ENCODE measurements at places on chromosomes 5 and 9.

GRCh38 chr9:136386018-136386417, 12.5 kb upstream of the CARD9 start:
- no peak for DNase-seq

- DNase-seq = no peak
These were observed 2016.6 kb downstream of the MAT2B start for GRCh38 chr5:165521816-165522610.

- no peak for DNase-seq
These were observed 12.4 kb downstream of the DOCK2 start for GRCh38 chr5:169649486-169649885.

- DNase-seq = no peak
These were observed 141.7 kb upstream of the ABCA1 start for GRCh38 chr9:105069696-105070095.

DNA sequence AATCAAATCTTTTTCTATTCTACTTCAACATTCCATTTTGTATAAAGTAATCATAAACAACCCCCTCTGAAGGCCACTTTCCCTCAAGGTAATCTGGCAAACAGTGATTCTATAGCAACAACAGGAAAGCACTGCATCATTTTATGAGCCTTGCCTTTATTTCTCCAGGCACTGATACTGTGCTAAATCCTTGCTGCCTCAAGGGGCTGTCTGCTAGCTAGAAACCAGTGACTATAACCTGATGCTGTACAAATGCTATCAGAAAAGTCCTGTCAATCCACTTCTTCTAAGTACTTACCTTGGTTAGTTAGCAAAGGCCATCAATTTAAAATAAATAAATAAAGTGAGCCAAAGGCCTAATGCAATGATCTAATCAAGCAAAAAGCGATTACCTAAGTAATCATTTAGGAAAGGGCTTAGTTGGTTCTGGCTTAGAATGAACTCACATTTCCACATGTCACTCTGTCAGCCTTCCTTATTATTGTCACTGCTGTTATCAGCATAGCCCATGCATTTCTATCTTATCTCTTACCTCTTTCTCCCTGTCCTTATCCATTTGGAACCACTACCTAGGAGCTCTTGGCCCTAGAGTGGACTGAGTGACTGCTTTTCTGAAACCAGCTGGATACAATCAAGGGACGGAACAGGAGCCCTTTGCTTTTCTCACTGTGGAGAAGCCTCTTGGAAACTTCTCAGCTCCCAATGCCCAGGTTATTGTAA, 246.1 kb upstream of the MEF2C start:
- no peak for DNase-seq

DNA sequence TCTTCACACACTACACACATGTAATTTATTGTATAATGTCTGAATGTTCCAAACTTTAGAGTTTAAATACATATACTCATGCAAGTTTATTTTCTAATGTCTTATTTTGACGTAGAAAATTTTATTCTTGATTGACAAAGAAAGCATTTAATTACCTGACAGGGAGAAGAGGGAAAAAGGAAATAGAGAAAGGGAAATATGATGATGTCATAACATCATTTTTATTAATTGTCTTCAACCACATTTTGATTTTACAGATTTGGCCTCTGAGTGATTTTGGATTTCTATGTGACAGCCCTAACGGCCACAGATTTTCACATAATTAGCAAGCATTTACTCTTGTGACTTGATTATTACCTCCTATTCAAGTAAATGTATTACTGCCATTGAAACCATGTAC, 106.1 kb upstream of the FSTL4 start:
- DNase-seq = no peak

GRCh38 chr9:10548348-10548747, 64.5 kb downstream of the PTPRD start:
- no peak for DNase-seq

- no peak for DNase-seq
These were observed 92.5 kb upstream of the DNAH5 start for GRCh38 chr5:14036947-14037346.

- no peak for DNase-seq
These were observed 463.9 kb downstream of the ANXA1 start for GRCh38 chr9:73615557-73615956.

- DNase-seq = no peak
These were observed 88.0 kb downstream of the CDKN2A start for GRCh38 chr9:21906213-21906612.

DNA sequence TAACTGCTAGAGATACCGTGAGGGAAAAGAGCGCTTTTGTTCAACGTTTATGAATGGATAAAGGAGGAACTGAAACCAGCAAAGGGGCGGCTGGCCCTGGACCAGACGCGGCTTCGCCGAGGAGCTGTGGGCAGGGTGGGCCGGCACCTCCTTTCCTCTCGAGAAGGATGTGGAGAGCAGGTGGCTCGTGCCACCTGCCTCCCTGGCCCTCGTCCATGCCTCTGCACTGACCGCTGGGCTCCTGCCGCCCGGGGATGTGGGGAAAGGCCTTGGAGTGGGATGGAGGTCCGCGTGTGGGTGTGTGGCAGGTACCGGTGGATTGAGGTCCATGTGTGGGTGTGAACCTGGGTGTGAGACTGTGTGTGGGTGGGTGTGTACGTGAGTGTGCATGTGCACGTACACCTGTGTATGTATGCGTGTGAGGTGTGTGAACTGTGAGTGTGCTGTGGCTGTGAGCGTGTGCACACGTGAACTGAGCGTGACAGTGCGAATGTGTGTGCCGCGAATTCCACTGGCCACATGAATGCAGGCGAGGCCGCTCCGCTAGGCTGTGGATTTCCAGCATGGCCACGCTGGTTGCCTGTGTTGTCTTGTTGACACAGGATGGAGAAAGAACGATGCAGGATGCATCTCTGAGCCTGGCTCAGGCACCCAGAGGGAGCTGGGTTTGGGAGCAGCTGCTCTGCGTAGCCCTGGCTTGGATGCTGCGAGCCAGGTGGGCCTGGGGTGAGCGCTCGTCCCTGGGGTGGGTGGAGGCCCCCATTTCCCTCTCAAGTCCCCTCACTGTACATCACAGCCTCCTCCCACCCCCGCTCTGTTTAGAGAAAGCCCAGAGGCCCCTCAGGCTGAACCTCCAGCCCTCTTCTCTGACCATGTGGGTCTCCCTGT, 4.4 kb upstream of the CEP72 start:
- no peak for DNase-seq

DNA sequence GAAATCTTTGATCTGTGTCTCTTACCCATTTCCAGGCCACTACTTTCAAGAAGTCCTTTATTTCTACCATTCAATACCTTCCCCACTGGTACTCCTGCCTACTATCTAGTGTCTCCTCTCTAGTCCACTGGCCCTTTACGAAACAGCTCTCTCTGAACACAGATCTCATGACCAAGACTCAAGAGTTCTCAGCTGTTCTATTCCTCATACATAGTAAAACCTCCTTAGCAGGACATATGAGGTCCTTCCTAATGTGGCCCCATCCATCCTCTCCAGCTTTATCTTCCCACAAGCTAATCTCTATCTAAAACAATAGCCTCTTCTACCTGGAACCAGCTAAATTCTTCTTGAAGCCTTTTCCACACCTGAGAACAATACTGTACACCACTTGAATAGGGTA, 2.6 kb downstream of the TEX10 start:
- DNase-seq = no peak

GRCh38 chr5:134570886-134571285, 45.4 kb downstream of the JADE2 start:
- DNase-seq = no peak

GRCh38 chr5:103487822-103488493, 74.6 kb downstream of the NUDT12 start:
- DNase-seq = no peak

DNA sequence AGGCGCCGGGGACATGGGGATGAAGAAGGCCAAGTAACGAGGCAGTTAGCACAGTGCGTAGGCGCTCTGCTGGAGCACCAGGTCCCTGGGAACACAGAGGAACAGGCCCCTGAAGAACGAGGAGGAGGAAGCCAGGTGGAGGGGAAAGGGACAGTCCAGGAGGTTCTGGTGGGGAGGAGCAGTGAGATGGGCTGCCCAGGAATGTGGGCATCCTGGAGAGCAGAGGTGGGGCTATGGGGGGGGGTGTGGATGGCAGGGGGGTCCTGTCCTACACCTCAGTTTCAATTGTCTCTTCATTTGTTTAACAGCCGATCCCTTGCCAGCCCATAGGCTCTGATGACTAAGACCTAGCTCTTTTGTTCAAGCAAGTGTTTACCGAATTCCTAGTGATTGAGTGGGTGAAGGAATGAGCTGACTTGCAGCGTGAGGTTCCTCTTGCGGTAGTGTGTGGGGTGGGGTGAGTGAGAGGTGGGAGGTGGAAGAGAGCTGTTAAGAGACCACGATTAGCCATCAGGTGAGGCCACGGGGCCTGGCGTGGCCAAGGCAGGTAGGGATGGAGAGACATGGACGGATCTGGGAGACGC, 8.4 kb upstream of the PHYHD1 start:
- DNase-seq = no peak

DNA sequence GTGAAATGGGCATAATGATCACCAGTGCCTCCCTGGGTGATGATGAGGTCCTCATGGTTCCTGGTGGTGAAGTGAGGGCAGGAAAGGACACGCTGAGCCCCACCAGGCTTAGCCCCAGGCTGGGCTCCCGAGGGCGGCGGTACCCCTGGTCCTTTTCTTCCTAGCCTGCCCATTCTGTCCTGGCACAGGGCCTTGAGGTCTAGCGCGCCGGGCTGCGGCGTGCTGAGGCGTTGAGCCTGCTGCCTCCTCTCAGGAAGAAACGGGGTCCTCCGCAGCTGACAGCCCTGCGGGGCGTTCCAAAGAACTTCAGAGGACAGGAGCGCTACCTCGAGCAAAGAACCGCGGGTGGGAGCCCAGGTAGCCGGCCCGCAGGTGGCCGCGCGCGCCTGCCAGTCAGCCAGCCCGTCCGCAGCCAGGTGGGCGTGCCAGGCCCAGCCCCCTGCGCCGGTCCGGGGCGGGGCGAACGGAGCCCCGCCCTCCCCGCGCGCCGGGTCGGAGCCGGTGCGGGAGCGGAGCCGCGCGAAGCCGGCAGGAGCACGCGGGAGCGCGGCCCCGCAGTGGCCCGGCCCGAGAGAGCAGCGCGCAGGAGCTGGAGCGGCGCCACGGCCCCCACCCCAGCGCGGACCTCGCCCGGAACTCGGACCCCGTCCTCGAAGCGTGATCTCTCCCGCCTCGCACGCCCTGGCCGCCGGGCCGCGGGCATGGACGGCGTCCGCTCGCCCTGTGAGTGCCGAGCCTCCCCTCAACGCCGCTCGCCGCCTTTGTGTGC, at the start of gene WNK2:
Gene WNK2 (plus strand): TSS at position 477 of the 769 bp plus-strand sequence. CDS start 791 bp downstream, outside the sequence.
- DNase-seq = no peak

- DNase-seq = no peak
These were observed 103.7 kb downstream of the SIL1 start for GRCh38 chr5:139094154-139095131.

DNA sequence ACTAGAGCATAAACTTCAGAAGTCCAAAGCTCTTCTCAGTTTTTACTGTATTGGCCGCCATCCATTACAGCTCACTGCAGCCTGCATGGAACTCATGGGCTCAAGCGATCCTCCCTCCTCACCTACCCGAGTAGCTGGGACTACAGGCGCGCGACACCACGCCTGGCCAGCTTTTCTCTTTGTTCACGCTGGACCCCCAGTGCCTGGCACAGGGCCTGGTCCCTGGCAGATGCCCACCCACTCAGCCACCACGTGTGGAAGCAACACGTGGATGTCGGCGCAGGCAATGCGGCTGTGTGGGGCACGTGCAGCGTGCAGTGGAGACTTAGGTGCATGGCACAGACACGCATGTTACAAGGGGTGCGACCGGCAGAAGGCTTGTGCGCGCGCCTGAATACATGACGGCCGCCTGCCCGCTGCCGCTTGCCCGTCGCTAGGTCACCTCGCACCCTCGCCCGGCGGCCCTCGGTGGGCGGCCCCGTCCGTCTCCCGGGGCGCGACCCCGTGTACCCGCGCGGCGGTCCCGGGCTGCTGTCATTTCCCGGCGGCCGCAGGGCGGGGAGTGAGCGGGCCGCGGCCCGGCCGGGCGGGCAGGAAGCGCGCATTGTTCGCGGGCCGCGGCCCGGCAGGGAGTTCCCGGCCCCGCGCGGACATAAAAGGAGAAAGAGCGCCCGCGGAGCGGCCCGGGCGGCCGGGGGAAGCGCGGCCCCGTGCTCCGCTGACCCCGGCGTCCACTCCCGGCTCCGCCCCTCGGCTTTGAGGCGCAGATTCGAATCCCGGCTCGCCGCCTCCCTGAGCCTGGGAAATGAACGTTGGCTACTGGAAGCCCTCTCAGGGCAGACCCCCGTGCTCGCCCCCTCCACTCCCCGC, 24.1 kb upstream of the PTGS1 start:
- no peak for DNase-seq

DNA sequence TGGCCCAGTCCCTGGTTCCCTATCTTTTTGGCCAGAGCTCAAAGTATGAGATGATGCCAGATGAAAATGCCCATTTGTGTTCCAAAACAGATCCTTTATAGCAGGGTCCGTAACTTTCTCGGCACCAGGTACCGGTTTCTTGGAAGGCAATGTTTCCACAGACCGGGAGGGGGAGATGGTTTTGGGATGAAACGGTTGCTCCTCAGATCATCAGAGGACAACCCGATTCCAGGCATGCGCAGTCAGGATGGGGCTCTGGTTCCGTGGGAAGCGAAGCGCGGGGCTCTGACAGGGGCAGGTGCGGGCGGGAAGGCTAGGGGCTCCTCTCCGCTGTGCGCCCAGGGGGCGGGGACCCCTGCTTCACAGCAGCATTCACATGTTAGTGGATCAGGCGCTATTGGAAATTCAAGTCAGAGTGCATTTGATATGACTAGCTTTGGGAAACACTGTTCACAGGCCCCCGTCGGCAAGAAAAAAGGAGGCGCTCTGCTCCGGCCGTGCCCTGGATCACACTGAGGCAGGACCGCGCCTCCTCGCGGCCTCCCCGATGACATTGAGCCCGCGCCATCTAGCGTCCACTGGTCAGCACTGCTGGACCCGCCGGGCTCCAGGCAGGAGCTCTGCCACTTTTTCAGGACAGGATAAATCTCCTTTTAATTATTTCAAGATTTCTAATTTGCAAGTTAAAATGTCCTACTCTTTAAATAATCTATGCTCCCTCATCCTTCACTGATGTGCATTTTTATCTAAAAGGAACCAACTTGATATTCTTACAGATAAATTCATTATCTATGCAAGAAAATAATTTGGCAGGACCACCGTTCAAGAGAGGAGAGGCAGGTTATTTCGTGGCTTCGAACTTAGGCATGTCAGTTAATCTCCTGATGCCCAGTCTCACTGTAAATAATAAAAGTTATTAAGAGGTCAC, 190.0 kb downstream of the FANCC start:
- no peak for DNase-seq

DNA sequence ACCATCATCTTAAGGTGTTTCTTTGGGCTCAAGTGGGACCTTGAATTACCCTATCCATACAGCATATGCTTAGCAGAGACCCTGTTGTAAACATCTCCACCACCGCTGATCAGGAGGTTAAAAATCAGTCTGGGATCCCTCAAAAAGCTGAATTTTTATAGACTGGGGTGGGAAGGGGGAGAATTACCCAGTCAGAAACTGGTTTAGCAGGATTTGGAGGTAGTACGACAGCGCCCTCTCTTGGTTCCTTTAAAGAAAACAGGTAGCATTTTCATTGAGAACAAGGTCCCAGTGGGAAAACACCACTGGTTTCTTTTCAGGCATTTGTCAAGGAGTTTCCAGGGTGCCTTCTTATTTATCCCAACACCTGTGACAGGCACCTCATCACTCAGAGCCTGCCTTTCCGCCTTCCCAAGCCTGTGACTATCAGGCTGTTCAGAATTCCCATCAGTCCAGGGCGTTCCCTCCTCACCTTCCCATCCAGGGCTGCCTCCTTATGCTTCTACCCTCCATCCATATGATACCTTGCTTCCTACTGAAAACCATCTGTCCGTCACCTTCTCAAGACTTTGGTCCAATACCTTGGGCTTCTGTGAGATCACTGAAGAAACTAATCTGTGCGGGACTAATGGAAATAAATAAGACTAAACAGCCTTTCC, 203.8 kb upstream of the RAI14 start:
- DNase-seq = no peak

- DNase-seq = no peak
These were observed 536 bp upstream of the STX17 start for GRCh38 chr9:99905833-99906402.

Data from NCI-H1436 treated with DMSO at 0.1 percent for 48 hours (cell line).